Endodermal cell (in vitro differentiated cells): ENCODE measurements at places on chromosomes 4 and X. TPM values are rescaled to one million over a fixed set of nuclear protein-coding genes. Genes with fewer than 3 reads are reported as not detected.

MAGEB10 gene
- not detected in 3 replicates for total RNA-seq

C4orf17 gene
- total RNA-seq: not detected in 2 replicates

TSPAN7 gene
- 14.7 to 15.1 TPM (median 14.9 TPM) in 3 replicates for total RNA-seq

DNA sequence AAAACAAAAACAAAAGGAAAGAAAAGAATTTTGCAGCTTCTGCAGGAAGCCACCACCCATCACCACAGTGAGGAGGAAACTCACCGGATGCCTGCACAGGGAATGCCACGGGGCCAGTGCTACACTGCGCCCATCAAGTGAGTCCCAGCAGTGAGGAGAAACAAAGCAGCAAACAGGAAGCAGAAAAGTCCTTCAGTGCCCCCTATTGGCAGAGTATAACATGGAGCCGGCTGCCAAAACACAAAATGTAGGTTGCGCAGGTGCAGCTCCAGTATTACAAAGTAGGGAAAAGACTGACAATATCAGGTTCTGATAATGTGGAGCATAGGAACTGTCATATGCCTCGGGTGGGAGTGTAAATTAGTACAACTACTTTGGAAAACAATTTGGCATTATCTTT is 23.3 kb upstream of the SCML2 start:
- peak; percentile 75 for DNase-seq

DNA sequence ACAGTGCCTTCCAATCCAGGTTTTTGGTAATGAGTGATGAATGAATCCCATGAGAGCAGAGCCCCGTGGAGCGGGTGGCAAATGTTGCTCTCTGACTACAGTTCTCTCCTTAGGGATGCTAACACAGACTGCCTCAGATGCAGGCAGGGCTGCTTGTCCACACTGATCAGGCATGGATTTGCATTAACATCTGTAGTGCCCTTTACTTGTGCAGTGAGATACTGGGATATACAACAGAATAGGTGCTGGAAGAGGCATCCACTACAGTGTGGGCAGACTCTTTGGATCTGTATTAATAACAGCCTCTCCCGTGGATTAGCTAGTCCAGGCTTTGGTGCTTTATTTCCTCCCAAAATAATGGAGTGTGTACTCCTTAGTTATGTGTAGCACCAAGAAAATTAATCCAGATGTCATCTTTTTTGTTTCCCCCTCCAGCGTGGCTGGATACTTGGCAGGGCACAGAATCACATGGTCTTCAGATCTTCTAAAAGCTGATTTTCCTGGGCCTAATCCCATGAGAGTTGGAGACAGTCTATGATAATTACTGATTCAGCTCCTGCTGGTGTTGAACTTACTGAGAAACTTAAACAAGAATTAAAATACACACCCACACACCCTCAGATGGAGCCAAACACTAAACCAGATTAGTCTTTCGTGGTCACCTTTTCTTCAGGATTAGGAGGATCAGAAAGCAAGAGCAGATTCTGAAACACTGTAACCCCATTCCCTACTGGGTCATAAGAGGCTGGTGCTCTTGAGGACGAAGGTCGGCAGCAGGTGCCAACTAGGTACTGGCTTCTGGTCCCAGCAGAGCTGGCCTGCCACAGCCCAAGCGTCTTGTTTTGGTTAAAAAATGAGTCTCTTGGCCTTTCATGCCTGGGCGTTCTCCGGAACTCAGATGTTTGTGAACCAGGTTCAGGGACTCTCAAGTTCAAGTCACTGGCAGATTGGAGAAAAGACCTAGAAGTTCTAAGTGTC is 23.1 kb upstream of the NAP1L5 start:
- peak; percentile 24 for DNase-seq

GRCh38 chr4:55675196-55675793 is 39.2 kb upstream of the NMU start:
- peak; percentile 81 for DNase-seq

- no peak for DNase-seq
Observed at GRCh38 chr4:148366251-148366650, 76.0 kb downstream of the NR3C2 start.

DNA sequence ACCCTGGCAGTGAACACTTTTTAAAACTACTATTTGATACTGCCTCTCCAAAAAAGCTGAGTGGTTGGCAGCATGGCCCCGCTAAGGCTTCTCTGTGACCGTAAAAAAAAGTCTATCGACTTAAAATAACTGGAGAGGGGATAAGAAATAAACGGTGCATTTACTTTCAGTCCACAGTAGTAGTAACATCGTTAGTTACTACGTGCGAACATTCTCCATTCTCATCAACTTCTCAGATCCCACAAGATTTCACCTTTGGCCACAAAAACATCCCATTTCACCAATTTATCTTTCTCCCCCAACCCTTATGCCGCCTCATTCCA is 524 bp upstream of the EXOSC9 start:
- DNase-seq: no peak

- no peak for DNase-seq
Observed at GRCh38 chrX:56600987-56601386, 37.6 kb downstream of the UBQLN2 start.

DNA sequence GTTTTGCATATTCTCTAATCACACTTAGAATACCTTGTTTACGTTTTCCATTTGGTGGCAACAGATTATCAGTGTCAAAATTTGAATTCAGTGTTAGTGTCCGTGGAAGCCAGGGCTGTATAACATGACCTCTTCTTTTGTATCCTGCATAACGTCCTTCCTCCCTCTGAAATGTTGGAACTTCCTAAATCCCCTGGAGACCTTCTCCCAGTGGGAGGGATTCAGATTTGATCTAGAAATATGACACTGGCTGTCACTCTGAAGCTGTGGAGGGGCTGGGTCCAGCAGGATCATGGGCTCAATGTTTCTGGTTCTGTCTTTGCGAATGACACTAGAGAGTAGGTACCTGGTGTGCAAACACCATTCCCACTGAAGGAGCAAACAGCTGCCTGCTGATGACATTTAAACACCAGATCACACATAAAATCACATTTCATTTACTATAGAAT is 850 bp upstream of the CXCL3 start:
- peak; percentile 44 for DNase-seq

DNA sequence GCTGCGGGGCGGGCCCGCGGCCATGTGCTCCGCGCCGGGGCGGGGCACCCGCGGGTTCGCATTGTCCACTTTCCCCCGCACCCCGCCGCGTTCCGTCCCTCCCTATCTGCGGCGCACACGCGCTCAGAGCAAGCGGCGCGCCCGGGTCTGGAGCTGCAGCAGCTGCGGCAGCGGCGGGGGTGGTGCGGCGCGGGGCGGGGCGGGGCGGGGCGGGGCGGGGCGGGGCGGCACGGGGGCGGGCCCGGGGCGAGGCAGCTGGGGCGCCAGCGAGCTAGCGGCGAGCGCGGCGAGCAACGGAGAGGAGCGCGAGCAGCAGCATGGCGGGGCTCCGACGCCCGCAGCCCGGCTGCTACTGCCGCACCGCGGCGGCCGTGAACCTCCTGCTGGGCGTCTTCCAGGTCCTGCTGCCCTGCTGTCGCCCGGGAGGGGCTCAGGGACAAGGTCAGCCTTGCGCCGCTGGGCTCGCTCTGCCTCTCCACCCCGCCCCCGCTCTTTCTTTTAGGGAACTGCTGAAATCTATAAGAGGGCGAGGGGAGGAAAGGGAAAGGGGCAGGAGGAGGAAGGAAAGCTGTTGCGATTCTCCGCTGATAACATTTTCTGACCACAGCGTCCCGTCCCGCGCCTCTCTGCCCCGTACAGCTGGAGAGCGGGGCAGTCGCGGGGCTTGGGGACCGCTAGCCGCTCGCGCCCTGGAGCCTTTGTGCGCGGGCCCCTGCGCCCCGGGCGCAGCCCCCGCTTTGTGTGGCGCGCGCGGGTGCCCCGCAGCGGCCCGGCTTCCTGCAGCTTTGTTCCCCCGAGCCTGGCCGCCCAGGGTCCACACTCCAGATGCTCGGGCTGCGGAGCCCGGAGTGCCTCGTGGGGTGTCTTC is at the start of gene TMEM131L:
TSS of gene TMEM131L (plus strand) at position 280 of the 868 bp plus-strand sequence. CDS start at position 318, 38 bp downstream.
- DNase-seq: peak; percentile 90

USP9X gene
- 88.1 to 108 TPM (median 101 TPM) in 3 replicates for total RNA-seq

DNA sequence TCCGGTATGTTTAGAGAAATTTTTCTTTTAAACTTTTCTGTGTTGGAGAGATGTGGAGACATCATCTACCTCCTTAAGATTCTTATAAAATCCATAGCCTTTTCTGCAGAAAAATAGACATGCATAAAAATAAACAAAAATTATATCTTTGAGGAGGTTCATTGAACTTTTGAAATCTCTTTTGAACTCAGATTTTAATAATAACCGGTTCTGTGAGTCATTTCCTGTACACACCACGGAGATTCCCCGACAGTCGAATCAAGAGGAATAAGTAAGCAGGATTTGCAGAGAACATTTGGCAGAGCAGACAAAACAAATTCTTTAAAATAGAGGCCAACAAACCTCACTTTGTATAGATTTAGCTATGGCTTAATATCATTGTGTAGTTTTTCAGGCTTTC is 918.7 kb upstream of the POU3F4 start:
- DNase-seq: no peak

- peak; percentile 78 for DNase-seq
Observed at GRCh38 chr4:174714393-174715211, 114.4 kb downstream of the GLRA3 start.

GRCh38 chr4:90958256-90958895 is 831.2 kb downstream of the CCSER1 start:
- DNase-seq: no peak

DNA sequence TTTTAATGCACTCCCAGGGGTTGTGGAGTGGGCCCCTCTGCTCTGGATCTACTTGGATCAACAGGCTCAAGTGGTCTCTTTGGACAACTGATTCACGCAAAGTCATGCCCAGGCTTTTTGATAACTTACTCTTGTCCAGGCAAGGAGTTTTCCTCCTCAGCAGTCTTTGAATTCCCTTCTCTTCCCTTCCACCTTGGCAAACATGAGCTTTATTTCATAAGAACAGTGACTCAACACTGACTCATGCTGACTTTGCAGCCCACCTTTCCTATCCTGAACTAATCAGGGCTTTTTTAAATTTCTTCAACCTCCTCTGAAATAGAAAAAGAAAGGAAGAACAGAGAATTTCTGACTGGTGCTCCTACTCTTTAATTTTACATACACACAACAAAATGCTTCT is 132.1 kb upstream of the LDB2 start:
- DNase-seq: no peak

- no peak for DNase-seq
Observed at GRCh38 chr4:129282293-129282692, 186.3 kb downstream of the C4orf33 start.

DNA sequence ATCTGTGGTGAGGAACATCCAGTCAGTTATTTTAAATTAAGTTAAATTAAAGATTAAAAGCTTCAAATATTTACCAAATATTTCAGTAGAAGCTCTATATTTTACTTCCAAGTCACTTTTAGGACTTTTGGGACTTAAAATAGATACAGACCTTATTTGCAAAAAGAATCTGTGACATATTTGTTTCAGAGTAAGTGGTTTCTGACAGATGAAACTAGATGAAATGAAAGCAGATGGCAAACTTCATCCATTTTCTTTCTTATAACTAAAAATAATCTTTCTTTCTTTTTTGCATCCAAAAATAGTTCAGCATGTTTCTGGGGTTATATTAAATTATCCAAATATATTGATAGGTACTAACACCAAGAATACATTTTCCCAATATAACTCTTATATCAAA is 6.6 kb upstream of the UTP3 start:
- no peak for DNase-seq

GRCh38 chr4:167222099-167222498 is 12.2 kb downstream of the SPOCK3 start:
- no peak for DNase-seq

FOXR2 gene
- total RNA-seq: not detected in 2 replicates

RAPGEF2 gene
- 74.7 and 78.2 TPM in 2 replicates for total RNA-seq

RAB41 gene
- not detected in 3 replicates for total RNA-seq

SPANXA2 gene
- total RNA-seq: not detected in 2 replicates

GRCh38 chrX:108353452-108353851 is 84.8 kb downstream of the COL4A6 start:
- peak; percentile 55 for DNase-seq

GRCh38 chr4:104490770-104491480 is 3.8 kb downstream of the CXXC4 start:
- peak; percentile 86 for DNase-seq

SPANXC gene
- not detected in 3 replicates for total RNA-seq

- DNase-seq: no peak
Observed at GRCh38 chr4:16386711-16387320, 160.5 kb upstream of the TAPT1 start.

- DNase-seq: peak; percentile 75
Observed at GRCh38 chr4:72312032-72312650, 256.9 kb downstream of the ADAMTS3 start.

- no peak for DNase-seq
Observed at GRCh38 chr4:150890246-150890645, 124.8 kb downstream of the LRBA start.

CWH43 gene
- total RNA-seq: not detected in 3 replicates

DNA sequence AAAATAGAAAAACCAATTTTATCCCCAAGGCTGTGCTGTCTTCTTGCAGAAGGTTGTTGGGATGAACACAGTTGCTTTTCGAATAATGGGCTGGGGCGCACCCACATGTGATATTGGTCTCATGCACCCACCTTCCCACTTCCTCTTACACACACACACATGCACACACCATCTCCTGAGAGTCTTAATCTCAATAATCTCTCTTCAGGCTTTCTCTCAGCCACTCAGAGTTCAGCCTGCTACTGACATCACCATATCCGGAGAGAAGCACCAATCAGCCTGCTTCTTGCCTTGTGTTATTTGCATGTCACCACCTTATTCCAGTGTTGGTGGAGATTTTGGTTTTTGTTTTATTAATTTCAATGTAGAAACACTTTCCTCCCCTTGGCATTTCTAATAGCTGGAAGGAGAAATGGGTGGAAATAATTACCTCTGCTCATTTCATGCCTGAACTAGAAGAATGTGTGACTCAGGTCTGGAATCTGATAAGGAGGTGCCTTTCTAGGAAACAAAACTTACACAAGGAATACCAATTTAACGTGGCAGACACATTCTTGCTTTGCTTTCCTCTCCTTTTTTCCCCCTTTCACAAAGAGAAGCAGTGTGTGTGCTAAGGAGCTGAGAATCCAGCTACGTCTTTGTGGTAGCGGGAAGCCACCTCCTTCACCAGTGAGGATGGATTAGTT is 400.2 kb downstream of the MID1IP1 start:
- no peak for DNase-seq

DNA sequence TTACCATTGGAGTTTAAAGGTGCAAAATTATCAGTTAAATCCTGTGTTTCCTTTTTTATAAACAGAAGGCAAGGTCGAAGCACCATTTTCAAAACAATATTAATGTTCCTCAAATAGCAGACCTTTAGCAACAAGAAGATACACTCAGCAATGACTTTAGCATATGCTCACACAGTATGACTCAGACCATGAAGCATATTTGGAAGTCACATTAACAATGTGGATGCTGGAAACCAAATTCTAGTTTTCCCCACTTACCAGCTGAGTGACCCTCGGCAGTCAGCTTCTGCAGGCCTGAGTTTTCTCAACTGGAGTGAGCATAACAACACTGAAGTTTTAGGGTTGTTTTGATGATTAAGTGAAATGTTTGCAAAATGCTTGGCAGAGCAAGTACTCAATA is 130.5 kb downstream of the ANK2 start:
- DNase-seq: no peak

- no peak for DNase-seq
Observed at GRCh38 chrX:147920161-147920666, 8.5 kb downstream of the FMR1 start.

- peak; percentile 73 for DNase-seq
Observed at GRCh38 chrX:119692191-119693039, 553 bp downstream of the SEPTIN6 start.
